ENCODE measurements at places on chromosomes 11 and 22.

GRCh38 chr11:70592641-70593165 is 194.4 kb downstream of the CTTN start:
- no peak for DNase-seq

GRCh38 chr22:29053048-29053702 is 8.5 kb downstream of the C22orf31 start:
- DNase-seq: no peak

DNA sequence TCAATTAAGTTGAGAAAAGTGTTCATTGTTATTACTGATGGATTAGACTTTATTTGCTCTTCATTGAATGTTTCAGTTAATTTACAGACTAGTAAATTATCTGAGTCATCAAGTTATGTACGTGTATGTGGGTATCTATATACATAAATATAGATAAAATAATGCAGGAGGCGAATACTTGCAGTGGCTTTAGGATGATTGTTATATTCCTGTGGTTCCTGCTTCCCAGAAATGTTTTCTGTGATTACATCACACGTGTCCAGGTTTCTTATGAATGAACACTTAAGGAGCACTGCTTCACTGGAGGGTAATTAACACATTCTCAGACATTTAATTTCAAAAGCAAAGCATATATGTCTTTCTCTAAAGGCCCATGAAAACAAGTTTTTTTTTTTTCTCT is 28.4 kb downstream of the YAP1 start:
- no peak for DNase-seq

- DNase-seq: no peak
These were observed 26.9 kb downstream of the MICAL3 start for GRCh38 chr22:17997456-17997855.

- DNase-seq: peak; percentile 31
These were observed 1.8 kb upstream of the FLI1 start for GRCh38 chr11:128691802-128692752.

- no peak for DNase-seq
These were observed 7.2 kb downstream of the PHOX2A start for GRCh38 chr11:72236774-72237111.

GRCh38 chr11:69892237-69892985 is 73.2 kb upstream of the FGF3 start:
- peak; percentile 67 for DNase-seq

DNA sequence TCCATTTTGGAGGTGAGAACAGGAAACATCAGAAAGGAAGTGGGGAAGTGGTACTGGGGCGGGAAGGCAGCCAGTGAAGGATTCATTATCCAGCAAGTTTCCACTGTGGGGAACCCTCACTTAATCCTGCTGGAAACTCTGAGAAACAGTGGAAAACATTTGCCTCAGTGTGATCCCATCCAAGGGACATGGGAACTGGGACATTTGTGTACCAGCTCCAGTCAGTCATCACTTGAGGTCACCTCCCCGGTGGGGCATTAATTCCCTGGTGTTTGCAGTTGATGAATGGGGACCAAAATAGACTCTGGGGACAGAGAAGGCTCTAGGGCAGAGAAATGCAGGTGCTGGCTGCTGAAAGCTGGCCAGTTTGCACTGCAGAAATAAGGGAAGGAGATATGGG is 599.9 kb downstream of the BUD13 start:
- no peak for DNase-seq

GRCh38 chr11:115645631-115646317 is 141.6 kb upstream of the CADM1 start:
- peak; percentile 89 for DNase-seq

DNA sequence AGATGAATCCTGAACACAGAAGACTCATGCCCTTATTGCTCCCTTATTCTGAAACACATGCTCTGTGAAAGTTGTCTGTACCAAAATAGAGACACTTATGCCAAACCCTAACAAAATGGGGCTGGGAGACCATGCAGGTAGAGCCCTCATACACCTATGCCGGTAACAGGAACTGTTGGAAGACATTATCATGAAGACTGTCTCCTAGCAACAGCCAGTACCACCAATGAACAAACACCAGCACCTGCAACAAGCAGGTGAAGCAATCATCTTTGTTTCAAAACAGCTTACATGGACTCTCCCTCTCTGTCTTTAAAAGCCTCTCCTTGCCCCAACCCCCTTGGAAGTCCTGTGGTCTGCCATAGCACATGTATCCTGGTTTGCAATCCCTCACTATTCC is 17.2 kb downstream of the SLC5A4 start:
- no peak for DNase-seq

- peak; percentile 90 for DNase-seq
These were observed 432 bp upstream of the GRK2 start for GRCh38 chr11:67265633-67266448.

DNA sequence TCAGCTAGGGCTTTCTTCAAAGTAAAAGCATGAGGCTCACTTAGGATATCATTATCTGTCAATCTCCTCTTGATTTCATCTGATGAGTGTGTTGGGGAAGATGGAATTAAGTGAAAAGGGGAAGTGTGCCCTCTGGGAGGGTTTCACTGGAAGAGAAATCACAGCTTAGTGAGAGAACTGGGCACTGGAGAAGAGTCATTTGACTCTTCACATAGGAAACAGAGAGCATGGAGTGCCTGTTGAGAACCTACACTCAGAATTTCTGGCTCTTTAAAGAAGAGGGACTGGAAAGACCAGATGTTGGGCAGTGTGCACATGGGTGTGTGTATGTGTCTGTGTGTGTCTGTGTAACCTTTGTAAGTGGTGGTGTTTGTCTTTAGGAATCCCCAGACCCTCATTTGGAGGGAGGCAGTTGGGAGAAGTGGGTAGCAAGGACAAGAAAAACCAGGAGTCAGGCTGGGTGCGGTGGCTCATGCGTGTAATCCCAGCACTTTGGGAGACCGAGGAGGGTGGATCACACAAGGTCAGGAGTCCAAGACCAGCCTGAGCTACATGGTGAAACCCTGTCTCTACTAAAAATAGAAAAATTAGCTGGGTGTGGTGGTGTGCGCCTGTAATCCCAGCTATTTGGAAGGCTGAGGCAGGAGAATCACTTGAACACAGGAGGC is 10.0 kb downstream of the STX3 start:
- DNase-seq: no peak

DNA sequence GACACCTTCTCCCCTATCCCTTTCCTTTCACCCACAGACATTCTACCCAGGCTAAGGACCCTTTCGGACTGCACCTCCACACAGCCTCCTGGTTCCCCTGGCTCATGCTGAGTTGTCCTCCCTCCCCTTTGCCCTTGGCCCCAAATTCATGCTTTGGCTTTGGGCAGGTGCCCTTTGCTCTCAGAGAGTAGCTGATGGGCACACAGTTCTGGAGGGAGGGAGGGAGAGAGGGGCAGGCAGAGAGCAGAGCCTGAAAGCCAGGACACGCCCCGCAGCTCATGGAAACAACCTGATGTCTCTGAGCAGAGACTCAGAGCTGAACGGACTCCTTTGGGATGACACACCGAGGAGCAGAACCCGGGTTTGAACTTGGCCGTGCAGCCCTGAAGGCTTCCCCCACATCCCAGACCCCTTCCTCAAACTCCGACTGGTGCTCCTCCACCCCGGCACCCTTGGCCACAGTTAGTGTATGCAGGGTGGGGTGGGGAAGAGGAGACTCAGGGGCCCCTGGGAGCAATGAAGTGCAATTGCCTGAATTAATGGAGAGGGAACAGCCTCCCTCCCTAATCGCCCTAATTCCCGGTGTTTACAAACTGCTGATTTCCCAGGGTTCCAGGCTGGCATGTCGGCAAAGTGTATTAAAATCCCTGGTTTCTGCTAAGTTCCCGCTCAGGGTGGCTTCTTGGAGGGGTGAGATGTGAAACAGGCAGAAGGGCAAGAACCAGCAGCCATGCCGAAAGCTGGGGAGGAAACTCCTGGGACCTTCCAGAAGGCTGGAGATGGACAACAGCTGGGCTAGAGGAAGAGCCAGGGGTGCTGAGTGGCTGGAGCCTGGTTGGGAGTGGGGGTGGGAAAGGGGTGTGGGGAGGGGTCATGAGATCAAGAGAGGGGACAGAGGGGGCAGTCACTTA is 71.2 kb upstream of the SHISAL1 start:
- DNase-seq: peak; percentile 14

GRCh38 chr11:30244265-30244664 is 13.5 kb downstream of the FSHB start:
- DNase-seq: no peak

DNA sequence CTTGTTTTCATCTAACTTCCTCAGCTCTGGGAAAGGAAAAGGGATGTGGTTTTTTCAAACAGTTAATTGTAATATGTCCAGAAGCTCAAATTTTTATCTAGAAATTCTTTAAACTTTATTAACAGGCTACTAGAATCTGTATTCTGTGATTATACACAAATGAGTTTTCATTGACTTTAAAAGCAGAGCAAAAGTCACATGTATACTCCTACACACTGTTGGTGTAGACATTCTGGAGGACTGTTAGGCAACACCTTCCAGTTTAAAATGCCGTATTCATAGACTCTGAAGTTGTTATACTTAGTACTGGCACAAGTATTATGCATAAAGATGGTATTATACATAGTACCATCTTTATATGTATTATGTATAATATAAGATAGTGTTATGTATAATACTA is 64.9 kb downstream of the SPECC1L start:
- DNase-seq: no peak

DNA sequence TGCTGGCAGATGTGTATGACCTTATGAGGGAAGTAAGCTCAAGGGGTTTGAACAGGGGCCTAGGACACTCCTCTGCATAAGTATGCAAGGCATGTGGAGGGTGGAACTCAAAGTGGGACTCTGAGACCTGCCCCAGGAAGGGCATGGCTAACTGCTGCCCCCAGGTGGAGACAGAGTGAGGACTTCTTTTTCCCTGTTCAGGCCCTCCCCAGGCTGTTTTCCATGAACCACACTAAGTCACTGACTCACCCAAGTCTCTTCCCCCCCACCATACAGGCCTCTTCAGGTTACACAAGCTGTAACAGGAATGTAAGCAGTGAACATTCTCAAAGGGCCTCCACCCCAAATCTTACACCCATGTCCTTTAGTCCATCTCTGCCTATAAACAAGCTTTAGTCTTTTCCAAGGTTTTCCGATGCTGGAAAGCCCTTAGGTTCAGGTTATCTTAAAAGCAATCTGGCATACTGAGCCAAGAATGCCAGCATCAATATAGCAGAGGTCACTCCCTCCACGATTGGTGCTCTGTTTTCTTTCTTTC is 13.1 kb downstream of the EEF1G start:
- peak; percentile 75 for DNase-seq

DNA sequence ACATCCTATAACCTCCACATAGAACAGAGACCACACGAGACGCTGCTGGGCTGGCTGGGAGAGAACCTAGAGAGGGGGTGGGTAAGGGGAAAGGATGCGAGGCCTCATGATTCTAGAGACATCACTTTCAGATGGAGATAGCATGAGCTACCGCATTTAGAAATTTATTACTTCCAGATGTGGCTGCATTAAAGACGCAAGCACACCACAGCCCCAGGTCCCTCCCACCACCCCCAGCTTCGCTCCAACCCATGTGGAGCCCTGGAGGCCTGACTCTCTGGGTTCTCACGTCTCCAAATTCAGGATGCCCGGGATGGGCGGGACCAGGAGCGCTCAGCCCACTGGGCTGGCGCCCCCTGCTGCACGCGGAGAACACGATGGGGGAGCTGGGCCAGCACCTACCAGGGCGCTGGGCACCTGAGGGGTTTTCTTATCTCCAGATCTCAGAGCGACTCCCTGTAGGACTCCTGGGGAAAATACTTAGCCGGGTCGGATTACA is 13.6 kb downstream of the MRPL21 start:
- DNase-seq: peak; percentile 59

GRCh38 chr22:44721213-44721612 is 19.2 kb downstream of the PRR5 start:
- no peak for DNase-seq

DNA sequence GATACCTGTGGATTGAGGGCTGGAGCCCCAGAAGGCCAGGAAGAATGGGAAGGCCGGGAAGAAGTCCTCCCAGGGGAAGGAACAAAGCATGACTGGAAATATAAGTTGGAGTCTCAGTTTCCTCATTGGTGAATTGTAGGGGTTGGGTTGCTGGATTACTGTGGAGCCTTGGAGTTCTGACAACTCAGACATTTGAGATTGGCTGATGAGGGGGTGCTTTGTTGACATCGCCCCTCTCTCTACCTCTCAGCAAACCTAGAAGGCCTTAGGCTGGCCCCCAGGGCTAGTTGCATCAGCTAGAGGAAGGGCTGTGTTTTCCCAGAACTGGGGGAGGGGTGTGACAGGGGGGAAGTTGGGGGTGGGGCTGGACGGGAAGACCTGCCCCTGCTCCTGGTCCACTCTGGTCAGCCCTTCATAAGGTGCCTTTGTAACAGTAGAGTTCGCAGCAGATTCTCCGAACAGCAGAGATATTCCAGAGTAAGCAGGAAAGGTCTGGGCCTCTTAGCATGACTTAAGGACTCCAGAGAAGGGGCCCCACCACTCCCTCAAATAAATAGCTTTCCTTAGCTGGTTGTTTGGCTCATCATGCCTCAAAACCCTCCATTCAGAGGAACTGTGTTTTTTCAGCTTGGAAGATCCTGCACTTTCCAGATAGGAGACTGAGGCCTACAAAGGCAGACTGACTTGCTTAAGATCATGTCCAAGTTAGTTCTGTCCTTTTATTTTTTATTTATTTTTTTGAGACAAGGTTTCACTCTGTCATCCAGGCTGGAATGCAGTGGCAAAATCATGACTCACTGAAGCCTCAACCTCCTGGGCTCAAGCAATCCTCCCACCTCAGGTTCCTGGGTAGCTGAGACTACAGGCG is 12.5 kb upstream of the THRSP start:
- no peak for DNase-seq

DNA sequence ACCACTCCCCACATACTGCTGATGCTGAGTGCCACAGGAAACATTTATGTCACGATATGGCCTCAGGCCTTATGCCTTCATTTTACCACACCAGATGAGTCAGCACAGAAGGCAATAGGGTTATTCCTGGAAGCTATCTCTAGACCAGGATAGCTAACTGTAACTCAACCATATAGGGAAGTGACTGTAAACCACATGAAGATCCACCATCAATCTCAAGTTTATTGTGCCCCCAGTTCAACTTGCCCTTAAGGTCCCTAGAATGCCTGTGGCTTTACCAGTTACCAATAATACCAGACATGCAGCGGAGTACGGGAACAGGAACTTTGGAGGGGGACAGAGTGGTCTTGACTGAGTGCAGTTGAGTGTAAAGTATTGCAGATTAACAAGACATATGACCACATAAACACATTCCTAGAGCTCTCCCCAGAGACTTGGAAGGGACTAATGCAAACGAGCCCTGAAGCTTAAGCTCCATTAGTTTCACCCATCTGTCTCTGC is 180.9 kb downstream of the KIF18A start:
- DNase-seq: no peak

- peak; percentile 77 for DNase-seq
These were observed 19.2 kb downstream of the NECTIN1 start for GRCh38 chr11:119709638-119710346.

Data from glutamatergic neuron (in vitro differentiated cells).